ENCODE measurements at places on chromosomes 7 and 10.

- DNase-seq, result no peak
Observed at GRCh38 chr7:114723308-114723707, 198.6 kb upstream of the MDFIC start.

GRCh38 chr7:16905300-16906044 is 23.7 kb upstream of the AGR3 start:
- DNase-seq, result no peak

DNA sequence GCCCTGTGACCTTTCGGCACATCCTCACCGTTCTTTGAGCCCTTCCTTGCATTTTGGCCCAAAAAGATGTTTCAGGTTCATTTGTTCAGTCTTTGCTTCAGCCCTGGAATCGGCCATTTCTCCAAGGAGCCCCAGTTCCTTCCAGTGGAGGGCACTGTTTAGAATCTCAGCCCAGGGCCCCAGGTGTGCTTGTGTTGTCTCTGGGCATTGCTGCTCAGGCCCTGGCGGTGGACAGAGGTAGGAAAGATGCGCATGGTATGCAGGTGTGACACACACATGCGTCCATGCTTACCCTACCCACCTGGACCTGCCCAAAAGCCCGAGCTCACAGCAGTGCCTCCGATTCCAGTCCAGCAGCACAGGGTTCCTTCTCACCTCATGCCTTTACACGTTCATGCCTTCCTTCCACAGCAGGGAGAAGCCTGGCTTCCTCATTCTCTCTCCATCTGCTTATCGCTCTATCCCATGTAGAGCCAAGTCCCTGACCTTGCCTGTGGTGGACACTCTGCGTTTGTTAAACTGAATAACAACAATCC is 70.6 kb downstream of the LHPP start:
- no peak for DNase-seq

DNA sequence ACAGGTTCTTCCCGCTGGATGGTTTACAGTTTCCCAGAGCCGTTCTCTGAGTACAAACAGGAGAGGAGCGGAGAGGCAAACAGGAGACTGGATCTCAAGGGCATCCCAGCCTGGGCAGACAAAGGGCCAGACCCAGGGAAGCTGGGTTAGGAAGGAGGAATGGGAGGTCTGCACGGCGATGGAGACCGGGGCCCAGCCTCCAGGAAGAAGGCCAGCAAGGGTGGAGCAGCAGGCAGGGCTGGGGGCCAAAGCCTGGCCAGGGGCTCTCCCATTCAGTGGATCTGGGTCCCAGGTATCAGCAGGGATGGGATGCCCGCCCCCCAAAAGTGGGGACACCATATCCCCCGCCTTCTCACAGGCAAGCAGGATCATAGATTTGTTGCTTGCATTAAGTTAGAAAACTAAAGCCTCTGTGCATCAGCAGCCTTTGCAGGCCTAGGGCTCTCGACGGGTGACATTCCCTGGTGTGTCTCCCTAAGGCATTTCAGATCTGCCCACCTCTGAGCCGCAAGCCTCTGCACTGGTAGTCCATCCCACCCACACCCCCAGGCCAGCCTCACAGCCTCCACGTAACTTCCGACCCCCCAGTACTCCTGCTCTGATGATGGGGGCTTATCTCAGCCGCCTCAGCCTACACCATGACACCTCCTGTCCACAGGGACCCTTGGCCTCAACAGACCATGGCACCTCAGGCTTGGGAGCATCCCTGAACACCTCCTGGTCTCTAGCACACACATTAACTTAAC is 59.9 kb downstream of the TNS3 start:
- DNase-seq, result no peak

GRCh38 chr10:73593812-73594211 is 2.7 kb upstream of the USP54 start:
- no peak for DNase-seq

DNA sequence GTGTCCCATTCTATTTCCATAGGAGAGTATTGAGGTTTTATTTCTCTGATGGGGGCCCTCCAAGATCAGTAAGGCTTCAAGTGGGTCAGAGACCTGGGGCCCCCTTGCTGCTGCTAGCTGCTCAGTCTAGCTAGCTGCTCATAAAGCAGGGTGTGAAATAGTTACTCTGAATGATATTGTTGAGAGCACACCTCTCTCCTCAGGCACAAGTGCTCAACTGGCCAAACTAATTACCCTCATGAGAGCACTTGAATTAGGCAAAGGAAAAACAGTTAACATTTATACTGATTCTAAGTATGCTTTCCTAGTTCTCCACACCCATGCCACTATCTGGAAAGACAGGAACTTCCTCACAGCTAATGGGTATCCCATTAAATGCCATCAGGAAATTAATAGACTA is 5.4 kb upstream of the SFTPA1 start:
- DNase-seq, result no peak

Measured in activated T-helper 1 cell treated with anti-CD3 and anti-CD28 coated beads, Interleukin-12 subunit alpha, Interleukin-12 subunit beta, Interleukin-2, Interleukin-4 antibody, amounts not matched to agents 30 ng/mL and 10 ng/mL and 1 ng/mL, durations not matched to agents 14 hours and 24 hours and 36 hours (primary cell).